ENCODE measurements at places on chromosomes 16 and 17.

GRCh38 chr17:51703361-51704341, 443.3 kb downstream of the UTP18 start:
- no peaks in the 10 kb centered on the region for H3K4me1 ChIP-seq
- H3K27ac ChIP-seq, result no peak overlapping the region
- no peaks in the 10 kb centered on the region for H3K27me3 ChIP-seq
- DNase-seq, result no peak
- H3K4me3 ChIP-seq, result no peak overlapping the region
- no peaks in the 10 kb centered on the region for H3K36me3 ChIP-seq

GRCh38 chr16:80743772-80744171, 60.6 kb downstream of the CDYL2 start:
- no peak overlapping the region for H3K27ac ChIP-seq
- DNase-seq, result no peak
- H3K4me1 ChIP-seq, result no peaks in the 10 kb centered on the region
- no peaks in the 10 kb centered on the region for H3K36me3 ChIP-seq

DNA sequence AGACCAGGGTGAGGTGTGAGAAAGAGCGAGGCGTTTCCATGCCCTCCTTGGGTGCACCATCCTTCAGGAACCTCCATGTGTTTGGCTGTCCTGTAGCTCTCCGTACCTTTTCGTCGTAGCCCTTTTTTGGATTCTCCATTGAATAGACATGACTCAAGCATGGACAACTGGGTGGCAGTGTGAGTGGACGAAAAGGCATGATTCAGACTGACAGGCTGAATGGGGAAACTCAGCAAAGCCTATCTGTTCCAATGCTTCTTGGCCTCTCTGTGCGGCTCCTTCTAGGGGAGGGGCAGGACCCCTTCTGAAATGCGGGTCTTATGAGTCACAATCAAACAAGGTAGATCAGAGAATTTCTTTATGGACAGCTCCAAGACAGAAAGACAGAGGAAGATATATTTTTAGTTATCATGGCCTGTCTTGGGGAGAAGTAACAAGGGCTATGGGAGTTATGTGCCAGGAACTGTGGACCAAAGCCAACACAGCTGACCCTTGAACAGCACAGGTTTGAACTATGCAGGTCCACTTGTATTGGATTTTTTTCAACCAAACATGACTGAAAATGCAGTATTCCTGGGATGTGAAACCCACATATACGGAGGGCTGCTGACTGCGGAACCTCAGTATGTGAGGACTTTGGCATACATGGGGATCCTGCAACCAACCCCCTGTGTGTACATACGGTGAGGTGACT, 22.9 kb downstream of the ADORA2B start:
- H3K4me3 ChIP-seq, result no peak overlapping the region
- H3K36me3 ChIP-seq, result no peaks in the 10 kb centered on the region
- peaks cover 15% of the 10 kb centered on the region for H3K4me1 ChIP-seq
- H3K27ac ChIP-seq, result no peak overlapping the region
- DNase-seq, result no peak
- H3K27me3 ChIP-seq, result no peaks in the 10 kb centered on the region

DNA sequence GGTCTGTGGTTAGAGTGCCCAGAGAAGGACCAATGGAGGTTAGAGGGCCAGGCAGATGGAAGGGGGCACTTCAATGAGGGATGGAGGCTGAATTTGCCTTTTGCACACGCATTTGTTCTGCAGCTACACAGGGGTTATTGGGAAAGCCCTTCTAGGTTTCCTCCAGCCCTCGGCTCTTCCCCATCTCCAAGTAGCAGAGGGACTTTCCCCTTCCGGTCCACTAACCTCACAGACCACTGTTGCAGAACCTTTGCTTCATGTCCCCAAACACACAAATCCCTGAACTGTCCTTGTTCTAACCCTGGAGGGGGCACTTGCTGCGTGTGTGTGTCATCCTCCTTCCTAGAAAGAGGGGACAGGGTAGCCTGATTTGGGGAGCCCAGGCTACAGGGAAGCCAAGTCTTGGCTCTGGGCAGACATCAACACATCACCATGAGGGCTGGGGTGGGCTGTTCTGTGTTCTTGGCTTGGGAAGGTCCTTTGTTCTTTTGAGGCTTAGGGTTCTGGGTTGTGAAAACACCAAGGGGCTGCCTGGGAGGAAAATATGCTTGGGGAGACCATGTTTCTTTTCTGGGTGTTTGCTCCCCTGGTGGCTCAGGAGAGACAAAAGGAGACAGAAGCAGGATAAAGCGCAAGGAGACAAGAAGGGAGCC, 7.3 kb upstream of the NR1D1 start:
- peak overlapping the region; percentile 94 for H3K27ac ChIP-seq
- no peaks in the 10 kb centered on the region for H3K27me3 ChIP-seq
- H3K36me3 ChIP-seq, result no peaks in the 10 kb centered on the region
- peaks cover 89% of the 10 kb centered on the region for H3K4me1 ChIP-seq

- H3K27me3 ChIP-seq, result peaks cover 2% of the 10 kb centered on the region
- no peak overlapping the region for H3K27ac ChIP-seq
- no peak overlapping the region for H3K4me3 ChIP-seq
- DNase-seq, result no peak
- H3K36me3 ChIP-seq, result no peaks in the 10 kb centered on the region
Observed at GRCh38 chr16:54585094-54585997, 298.8 kb upstream of the IRX3 start.

- H3K4me1 ChIP-seq, result peaks cover 23% of the 10 kb centered on the region
- DNase-seq, result no peak
- no peaks in the 10 kb centered on the region for H3K27me3 ChIP-seq
- peaks cover 20% of the 10 kb centered on the region for H3K36me3 ChIP-seq
- no peak overlapping the region for H3K27ac ChIP-seq
Observed at GRCh38 chr17:80944326-80944725, 47.3 kb upstream of the CHMP6 start.

DNA sequence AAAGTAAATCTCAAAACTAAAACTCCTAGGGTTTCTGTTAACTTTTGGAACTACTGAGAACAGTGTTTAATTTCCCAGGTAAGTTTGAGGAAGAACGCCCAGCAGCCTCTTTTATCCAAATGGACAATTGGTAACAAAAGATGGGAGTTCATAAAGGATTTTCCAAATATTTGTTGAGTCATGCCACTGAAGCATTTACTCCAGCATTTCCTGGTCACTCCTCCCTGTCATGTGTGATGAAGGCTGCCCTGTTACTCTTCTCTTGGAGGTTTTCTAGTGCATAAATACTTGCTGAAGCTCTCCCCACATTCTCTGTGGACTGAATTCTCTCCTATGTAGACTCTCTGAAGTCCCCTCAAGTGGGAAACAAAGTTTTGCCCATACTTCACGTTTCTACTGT, 16.5 kb downstream of the ZNF75A start:
- DNase-seq, result no peak
- H3K27me3 ChIP-seq, result no peaks in the 10 kb centered on the region
- peaks cover 12% of the 10 kb centered on the region for H3K36me3 ChIP-seq
- H3K27ac ChIP-seq, result no peak overlapping the region
- no peak overlapping the region for H3K4me3 ChIP-seq

GRCh38 chr17:41264599-41264998, 579 bp upstream of the KRTAP9-6 start:
- H3K36me3 ChIP-seq, result no peaks in the 10 kb centered on the region
- H3K4me1 ChIP-seq, result no peaks in the 10 kb centered on the region
- H3K4me3 ChIP-seq, result no peak overlapping the region
- DNase-seq, result no peak
- peaks cover 2% of the 10 kb centered on the region for H3K27me3 ChIP-seq

GRCh38 chr16:1538804-1539520, 5.5 kb downstream of the TMEM204 start:
- no peaks in the 10 kb centered on the region for H3K27me3 ChIP-seq
- DNase-seq, result no peak
- no peak overlapping the region for H3K4me3 ChIP-seq
- H3K27ac ChIP-seq, result no peak overlapping the region

- H3K27me3 ChIP-seq, result no peaks in the 10 kb centered on the region
- no peak overlapping the region for H3K27ac ChIP-seq
- no peaks in the 10 kb centered on the region for H3K36me3 ChIP-seq
- DNase-seq, result no peak
- H3K4me3 ChIP-seq, result no peak overlapping the region
Observed at GRCh38 chr16:86048221-86048620, 149.3 kb downstream of the IRF8 start.

DNA sequence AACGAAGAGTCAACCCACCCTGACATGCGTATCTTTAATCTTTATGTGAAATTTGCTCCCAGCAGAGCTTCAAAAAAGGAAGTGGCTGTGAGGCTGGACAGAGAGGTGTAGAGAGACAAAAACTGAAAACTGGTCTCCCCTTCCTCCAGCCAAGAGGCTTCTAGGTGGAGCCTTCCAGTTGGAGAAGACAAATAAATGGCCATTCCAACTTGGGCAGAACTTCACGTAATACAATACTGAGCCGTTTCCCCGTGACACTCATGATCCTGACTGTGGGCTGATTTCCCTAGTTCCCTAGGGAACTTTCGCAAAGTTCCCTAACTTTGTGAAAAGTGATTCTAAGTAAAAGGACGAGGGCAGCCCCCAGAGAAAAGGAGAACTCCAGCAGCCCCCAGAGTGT, 78.8 kb downstream of the ZFHX3 start:
- no peak for DNase-seq
- H3K27me3 ChIP-seq, result no peaks in the 10 kb centered on the region
- H3K36me3 ChIP-seq, result no peaks in the 10 kb centered on the region
- no peak overlapping the region for H3K4me3 ChIP-seq
- H3K27ac ChIP-seq, result no peak overlapping the region
- H3K4me1 ChIP-seq, result no peaks in the 10 kb centered on the region

- no peak overlapping the region for H3K27ac ChIP-seq
- no peak overlapping the region for H3K4me3 ChIP-seq
- peaks cover 3% of the 10 kb centered on the region for H3K27me3 ChIP-seq
- H3K4me1 ChIP-seq, result peaks cover 3% of the 10 kb centered on the region
- H3K36me3 ChIP-seq, result no peaks in the 10 kb centered on the region
Observed at GRCh38 chr16:10601444-10602408, 21.3 kb upstream of the EMP2 start.

DNA sequence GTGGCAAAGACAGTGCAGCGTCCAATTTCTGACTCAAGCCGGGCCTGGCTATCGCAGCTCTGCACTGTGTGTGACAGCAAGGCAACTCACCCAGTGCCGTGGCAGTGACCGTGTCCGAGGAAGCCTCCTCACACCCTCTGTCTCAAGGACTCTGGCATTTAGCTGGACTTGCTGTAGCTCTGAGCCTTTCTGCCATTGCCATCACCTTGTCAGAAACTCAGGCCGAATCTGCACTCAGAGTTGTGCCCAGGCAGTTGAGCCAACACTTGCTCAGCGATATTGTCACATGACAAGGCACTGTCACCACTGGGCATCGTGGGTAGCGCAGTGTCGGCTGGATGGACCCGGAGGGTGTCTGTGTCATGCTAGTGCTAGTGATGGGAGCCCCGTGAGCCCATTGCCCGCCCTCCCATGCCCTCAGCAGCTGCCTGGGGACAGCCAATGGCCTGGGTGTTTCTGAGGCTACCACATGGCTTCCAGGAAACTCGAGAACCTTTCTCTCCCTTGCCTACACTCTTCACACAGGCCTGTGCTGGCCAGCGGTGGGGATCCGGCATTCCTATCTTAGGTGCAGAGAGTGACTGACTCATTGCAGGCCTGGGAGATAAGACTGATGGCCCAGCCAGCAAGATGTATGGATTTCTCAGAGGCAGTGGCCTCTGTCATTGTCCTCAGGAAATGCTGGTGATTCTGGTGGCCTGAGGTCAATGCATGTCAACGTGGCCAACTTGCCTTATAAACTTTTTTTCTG, 22.1 kb upstream of the STH start:
- no peak overlapping the region for H3K4me3 ChIP-seq
- H3K27ac ChIP-seq, result no peak overlapping the region
- no peaks in the 10 kb centered on the region for H3K27me3 ChIP-seq
- peaks cover 4% of the 10 kb centered on the region for H3K4me1 ChIP-seq

GRCh38 chr17:83099086-83099555, 19.7 kb downstream of the METRNL start:
- no peak overlapping the region for H3K27ac ChIP-seq
- no peak for DNase-seq
- H3K27me3 ChIP-seq, result peaks cover 17% of the 10 kb centered on the region
- H3K4me1 ChIP-seq, result peaks cover 48% of the 10 kb centered on the region

- no peaks in the 10 kb centered on the region for H3K27me3 ChIP-seq
- peaks cover 29% of the 10 kb centered on the region for H3K4me1 ChIP-seq
- peak; percentile 37 for DNase-seq
- H3K36me3 ChIP-seq, result peaks cover 29% of the 10 kb centered on the region
- peak overlapping the region; percentile 74 for H3K4me3 ChIP-seq
Observed at GRCh38 chr16:4693956-4694641, 737 bp downstream of the NUDT16L1 start.

GRCh38 chr17:8905331-8905730, 37.9 kb upstream of the PIK3R6 start:
- H3K36me3 ChIP-seq, result peaks cover 68% of the 10 kb centered on the region
- peak overlapping the region; percentile 55 for H3K27ac ChIP-seq
- no peaks in the 10 kb centered on the region for H3K27me3 ChIP-seq
- H3K4me3 ChIP-seq, result no peak overlapping the region
- peaks cover 25% of the 10 kb centered on the region for H3K4me1 ChIP-seq

DNA sequence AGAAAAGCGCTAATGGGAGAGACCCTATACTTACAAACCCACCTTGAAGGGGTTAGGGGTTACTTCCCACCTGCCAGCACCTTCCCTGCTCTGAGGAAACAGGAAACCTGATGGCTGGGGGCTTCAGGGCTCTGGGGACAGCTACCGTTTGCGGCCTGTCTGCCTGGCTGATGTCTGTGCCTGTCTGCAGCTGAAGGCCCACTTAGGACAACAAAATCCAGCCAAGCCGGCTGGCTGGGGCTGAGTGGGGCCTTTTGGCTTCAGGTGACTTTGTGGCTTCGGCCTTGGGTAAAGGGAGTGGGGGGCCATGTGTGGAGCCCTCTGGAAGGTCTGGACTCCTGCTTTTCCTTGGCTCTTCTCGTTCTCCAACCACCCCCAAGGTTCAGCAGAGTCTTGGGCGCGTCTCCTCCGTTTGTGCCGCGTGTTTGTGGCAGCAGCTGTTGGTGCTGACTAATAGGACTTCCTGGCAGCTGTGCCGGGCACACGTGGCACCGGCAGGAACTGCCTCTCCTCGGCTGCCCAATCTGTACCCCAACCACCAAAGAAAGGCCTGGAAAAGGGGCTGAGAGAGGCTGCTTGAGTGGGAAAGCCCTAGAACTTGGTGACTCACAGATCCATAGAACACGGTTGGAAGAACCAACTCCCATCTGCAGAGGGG, 186.7 kb downstream of the MSI2 start:
- no peak overlapping the region for H3K27ac ChIP-seq
- no peaks in the 10 kb centered on the region for H3K27me3 ChIP-seq
- H3K36me3 ChIP-seq, result no peaks in the 10 kb centered on the region
- H3K4me3 ChIP-seq, result no peak overlapping the region

GRCh38 chr17:9064311-9064834, 43.1 kb downstream of the NTN1 start:
- no peaks in the 10 kb centered on the region for H3K4me1 ChIP-seq
- H3K27ac ChIP-seq, result no peak overlapping the region
- H3K4me3 ChIP-seq, result no peak overlapping the region
- H3K27me3 ChIP-seq, result peaks cover 2% of the 10 kb centered on the region

DNA sequence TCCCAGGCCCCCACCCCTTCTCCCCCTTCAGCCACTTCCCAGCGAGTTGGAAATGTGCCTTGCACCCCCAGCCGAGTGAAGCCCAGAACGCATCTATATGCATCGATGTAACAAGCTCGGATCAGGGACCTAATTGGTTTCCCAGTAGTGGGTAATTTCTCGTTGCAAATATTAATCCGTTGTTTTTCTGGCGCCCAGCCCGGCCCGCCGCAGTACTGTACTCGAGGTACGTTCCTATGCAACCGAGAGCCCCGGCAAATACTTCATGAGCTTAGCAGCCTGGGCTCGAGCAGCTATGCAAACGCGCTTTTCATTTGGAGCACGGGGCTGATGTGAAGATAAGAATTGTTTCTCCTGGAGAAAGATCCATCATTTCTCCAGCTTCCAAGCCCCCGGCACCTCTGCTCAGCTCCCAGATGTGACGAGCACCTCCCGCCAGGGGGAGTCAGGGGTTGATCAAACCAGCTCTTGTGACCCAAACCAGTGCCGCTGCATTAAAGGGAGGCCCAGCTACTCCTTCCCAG, 229.8 kb downstream of the KATNIP start:
- H3K4me3 ChIP-seq, result no peak overlapping the region
- no peaks in the 10 kb centered on the region for H3K4me1 ChIP-seq
- no peaks in the 10 kb centered on the region for H3K27me3 ChIP-seq
- no peak for DNase-seq
